ENCODE measurements at places on chromosomes 1 and 21.

DNA sequence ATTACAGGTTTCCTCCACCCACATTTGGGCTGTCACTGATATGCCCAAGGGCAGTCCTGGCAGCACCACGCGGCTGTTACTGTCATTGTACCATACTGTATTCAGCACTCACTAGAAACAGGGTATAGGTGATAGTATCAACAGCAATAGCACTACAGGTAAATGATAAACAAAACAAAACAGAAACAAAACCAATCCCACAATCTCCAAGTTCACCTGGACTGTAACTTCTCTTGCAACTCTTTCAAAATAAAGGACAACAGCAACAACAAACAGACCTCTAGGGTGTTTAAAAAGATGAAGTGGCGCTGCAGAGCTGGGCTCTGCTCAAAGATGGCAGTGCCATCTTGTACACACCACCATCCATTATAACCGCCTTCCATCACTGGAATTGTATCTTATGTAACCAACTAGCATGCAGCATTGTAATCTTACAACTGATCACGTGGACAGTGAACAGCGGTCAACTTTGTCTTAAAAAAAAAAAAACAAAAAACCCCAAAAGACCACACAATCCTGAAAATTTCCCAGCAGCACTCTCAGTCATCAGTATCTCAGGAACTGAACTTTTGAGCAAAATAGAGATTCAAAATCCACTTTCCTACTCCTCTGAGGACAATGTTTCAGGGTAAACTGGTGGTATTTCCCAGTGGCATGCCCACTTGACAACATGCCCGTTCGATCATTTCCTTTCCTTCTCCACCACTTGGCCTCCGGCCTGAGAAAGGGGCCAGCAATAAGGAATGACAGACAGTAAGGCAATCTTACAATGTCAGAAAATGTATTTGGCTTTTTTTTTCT, 3.8 kb downstream of the IRF2BP2 start:
- H3K4me1 ChIP-seq: peaks cover 32% of the 10 kb centered on the region
- H3K27me3 ChIP-seq: no peaks in the 10 kb centered on the region
- peak; percentile 80 for DNase-seq

DNA sequence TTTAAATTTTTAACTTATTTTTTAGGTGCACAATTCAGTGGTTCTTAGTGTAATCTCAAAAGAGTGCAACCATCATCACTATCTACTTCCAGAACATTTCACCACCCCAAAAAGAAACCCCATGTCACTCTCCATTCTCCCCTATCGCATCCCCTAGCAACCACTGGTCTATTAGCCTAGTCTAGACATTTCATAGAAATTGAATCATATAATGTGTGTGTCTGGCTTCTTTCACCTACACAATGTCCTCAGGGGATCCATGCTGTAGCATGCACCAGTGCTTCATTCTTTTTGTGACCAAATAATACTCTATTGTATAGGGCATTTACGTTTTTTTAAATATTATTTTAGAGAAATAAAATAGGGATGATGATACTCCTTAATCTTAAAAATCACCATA, 64.7 kb downstream of the JAK1 start:
- H3K27me3 ChIP-seq: no peaks in the 10 kb centered on the region
- peaks cover 64% of the 10 kb centered on the region for H3K4me1 ChIP-seq
- H3K36me3 ChIP-seq: no peaks in the 10 kb centered on the region
- H3K27ac ChIP-seq: no peak overlapping the region

DNA sequence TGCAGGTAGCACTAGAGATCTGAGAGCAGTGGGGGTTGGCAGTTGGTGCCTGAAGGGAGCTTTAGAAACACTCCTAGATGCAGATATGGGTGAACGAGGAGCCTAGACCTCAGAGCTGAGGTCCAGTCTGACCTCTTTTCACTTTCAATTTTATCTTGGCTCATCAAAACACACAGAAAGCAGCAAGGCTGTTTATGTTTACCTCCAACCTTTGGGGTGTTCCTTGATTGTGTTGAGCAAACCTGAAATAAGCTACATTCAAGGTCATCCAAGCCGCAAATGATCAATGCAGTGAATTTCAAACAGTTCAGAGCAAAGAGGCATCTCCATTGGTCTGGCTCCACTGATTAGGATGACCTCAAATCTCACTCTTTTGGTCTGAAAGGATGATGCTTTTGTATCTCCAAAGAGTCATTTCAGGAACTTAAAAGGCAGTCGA, 1.3 kb downstream of the LY9 start:
- H3K27me3 ChIP-seq: no peaks in the 10 kb centered on the region
- no peak overlapping the region for H3K4me3 ChIP-seq
- no peaks in the 10 kb centered on the region for H3K4me1 ChIP-seq
- no peak for DNase-seq

DNA sequence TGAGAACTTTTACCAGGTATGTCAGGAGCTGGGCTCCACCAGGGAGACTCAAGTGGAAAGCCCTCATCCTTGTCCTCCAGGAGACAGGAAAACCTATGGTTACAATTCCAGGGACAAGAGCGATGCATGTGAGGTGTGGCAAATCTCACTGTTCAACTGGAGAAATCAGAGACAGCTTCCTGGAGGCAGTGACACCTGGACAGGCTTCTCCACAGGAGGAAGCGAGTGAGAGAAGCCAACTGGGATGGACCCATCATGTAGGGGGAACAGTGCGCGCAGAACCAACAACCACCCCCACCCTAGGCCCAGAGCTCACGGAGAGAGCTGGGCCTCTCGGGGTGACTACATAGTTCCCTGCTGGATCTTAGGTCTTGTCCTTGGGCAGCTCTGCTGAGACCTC, 5.6 kb upstream of the SLX9 start:
- H3K36me3 ChIP-seq: no peaks in the 10 kb centered on the region
- no peak for DNase-seq
- no peak overlapping the region for H3K4me3 ChIP-seq
- H3K27ac ChIP-seq: no peak overlapping the region
- peaks cover 25% of the 10 kb centered on the region for H3K4me1 ChIP-seq

- no peaks in the 10 kb centered on the region for H3K36me3 ChIP-seq
- H3K4me3 ChIP-seq: no peak overlapping the region
- no peaks in the 10 kb centered on the region for H3K27me3 ChIP-seq
- peak; percentile 66 for DNase-seq
Measured at GRCh38 chr1:202084791-202085681, 37.7 kb upstream of the GPR37L1 start.

DNA sequence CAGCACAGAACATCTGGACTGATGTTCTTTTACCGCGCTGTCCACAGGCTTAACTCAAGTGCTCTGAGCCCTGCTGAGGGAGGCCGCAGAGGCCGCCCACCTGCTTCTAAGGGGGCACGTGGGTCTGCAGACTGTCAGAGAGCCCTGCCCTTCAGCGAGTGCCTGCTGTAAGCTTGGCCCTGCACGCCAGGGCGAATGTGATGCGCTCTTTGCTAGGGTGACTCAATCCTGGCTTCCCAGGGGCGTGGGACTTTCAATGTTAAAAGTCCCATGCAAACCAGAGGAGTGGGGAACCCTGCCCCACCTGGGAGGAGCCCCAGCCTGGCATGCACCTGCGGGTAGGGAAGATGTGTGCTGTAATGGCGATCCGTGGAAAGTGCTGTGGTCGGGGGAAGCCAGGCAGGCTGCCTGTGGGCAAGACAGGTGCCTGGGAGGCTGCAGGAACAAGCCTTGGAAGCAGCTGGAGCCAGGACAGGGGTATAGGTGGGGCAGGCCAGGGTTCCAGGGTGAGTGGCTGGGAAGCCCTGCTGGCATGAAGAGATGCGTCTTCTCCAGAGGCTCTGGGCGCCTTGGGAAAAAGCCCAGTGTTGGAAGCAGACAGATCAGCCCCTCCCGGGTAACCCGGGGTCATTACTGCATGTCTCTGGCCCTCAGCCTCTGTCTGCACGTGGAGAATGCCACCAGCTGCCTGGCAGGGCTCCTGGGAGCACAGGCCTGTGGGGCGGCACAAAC, 594 bp upstream of the PANK4 start:
- H3K36me3 ChIP-seq: no peaks in the 10 kb centered on the region
- H3K4me3 ChIP-seq: no peak overlapping the region
- no peak for DNase-seq
- peaks cover 77% of the 10 kb centered on the region for H3K4me1 ChIP-seq
- no peak overlapping the region for H3K27ac ChIP-seq

DNA sequence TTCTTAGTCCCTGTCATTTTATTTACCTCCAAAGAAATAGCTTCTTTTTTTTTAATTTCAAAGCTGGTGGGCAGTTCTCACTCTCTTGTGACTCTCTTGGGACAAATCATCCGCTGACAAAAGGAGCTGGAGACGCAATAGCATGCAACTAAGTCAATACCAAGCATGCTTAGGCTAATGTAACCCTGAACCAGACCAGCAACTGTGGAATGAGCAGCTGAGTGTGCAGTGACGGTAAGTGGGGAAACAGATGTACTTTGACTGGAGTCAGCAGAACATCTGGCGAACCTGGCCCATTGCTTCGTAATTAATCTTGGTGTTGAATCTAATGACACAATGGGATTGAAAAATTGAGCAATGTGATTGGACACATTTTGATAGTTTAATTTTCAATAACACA, 280.7 kb upstream of the PLXNA2 start:
- DNase-seq: no peak
- H3K36me3 ChIP-seq: no peaks in the 10 kb centered on the region
- no peaks in the 10 kb centered on the region for H3K27me3 ChIP-seq
- no peak overlapping the region for H3K4me3 ChIP-seq

DNA sequence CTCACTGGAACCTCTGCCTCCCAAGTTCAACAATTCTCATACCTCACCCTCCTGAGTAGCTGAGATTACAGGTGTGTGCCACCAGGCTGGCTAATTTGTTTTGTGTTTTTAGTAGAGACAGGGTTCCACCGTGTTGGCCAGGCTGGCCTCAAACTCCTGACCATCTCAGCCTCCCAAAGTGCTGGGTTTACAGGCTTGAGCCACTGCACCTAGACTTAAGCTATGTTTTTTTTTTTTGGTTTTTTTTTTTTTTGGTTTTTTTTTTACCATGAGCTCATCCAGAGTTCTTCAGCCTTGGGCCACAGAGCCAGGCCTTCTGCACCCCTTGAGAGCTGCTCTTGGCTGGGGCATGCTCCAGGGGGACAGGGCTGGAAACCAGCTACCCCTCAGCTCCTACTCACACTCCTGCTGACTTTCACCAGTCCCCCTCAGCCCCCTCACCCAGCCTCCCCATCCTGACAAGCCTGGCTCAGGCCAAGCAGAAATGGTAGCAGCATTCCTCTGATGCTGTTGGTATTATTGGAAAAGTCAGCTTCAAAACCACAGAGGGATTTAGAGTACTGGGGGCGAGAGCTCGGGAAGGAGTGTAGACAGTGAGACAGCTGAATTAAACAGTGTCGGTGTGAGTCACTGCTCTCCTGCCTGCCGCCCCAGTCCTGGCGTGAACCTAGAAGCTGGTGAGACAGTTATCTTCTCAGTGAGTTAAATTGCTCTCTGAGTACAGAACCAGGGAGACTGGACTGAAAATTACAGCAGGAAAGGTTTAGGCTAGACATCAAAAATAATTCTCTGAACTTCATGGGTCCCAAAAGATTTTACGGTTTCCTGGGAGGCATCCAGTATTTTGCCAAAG, 63.7 kb downstream of the NAV1 start:
- H3K4me1 ChIP-seq: peaks cover 27% of the 10 kb centered on the region
- H3K27me3 ChIP-seq: no peaks in the 10 kb centered on the region
- no peak overlapping the region for H3K27ac ChIP-seq
- DNase-seq: no peak
- H3K4me3 ChIP-seq: no peak overlapping the region

GRCh38 chr1:72288886-72289285, 6.5 kb upstream of the NEGR1 start:
- no peaks in the 10 kb centered on the region for H3K36me3 ChIP-seq
- DNase-seq: no peak
- no peaks in the 10 kb centered on the region for H3K4me1 ChIP-seq
- no peak overlapping the region for H3K4me3 ChIP-seq
- no peak overlapping the region for H3K27ac ChIP-seq
- no peaks in the 10 kb centered on the region for H3K27me3 ChIP-seq

DNA sequence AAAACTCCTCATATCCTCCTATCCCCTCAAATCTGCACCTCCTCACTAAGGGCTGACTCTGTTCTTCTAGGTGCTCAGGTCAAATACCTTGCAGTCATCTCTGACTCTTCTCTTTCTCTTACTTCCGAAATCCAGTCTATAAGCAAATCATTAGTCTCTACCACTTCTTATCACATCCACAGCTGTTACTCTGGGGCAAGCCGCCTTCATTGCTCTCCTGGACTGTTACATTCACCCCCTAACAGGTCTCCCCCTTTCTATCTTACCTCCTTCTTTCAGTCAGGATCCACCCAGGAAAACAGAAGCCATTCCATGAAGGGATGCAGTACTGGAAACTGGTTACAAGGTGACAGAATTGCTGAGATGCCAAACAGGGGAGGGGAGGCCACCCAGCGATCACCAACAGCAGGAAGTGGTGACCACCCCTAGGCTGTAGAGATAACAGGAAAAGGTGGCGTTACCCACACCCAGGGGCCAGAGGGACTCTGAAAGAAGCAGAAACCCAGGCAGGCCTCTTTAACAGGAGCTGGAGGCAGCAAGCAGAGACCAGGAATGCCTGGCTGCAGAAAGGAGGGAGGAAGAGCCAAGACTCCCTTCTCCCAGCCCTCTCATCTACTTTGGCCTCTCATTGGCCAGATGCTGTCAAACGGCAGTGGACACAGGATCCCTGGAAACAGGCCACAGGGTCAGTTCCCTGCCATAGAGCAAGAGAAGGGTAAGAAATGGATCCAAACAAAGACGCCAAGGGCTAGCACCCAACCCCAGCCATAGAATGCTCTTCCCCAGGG, 55.5 kb upstream of the FOXO6 start:
- no peak overlapping the region for H3K27ac ChIP-seq
- DNase-seq: no peak
- no peaks in the 10 kb centered on the region for H3K36me3 ChIP-seq
- H3K4me1 ChIP-seq: no peaks in the 10 kb centered on the region

All from body of pancreas (tissue), 4 donors.